ENCODE measurements at places on chromosomes 2 and 18.

- no peak for DNase-seq
These were observed 10.8 kb upstream of the COX7A2L start for GRCh38 chr2:42371611-42372473.

- no peak for DNase-seq
These were observed 40.7 kb upstream of the GALR1 start for GRCh38 chr18:77208964-77209363.

- no peak for DNase-seq
These were observed 75.8 kb downstream of the SPHKAP start for GRCh38 chr2:228105526-228106250.

GRCh38 chr2:171482308-171482707 is 40.0 kb upstream of the CYBRD1 start:
- no peak for DNase-seq

DNA sequence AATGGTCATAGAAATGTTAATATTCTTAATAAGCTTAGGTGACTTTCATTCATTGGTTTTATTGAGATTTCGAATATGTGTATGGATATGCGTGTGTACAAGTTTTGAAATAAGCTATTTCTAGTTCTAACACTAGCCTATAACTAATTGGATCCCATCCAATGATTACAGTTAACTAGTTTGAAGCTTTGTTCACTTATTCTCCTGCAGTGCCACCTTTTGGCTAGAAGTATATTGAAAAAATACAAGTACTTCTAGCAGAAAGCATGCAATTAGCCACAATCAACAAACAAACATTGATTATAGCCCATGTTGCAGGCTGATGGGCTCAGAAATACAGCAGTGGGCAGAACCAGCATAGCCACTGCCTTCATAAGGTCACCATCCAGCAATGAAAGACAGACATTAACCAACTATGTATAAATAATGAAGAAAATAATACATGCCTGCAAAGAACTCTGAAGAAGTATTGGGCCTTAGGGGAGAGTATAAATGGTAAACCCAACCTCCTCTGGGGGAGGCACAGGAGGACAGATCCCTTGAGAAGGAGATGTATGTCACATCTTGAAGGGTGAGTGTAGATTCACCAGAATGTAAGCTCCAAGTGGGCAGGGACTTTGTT is 5.1 kb upstream of the PIEZO2 start:
- DNase-seq, result no peak

GRCh38 chr18:13513021-13513420 is 213.3 kb downstream of the FAM210A start:
- DNase-seq, result no peak

GRCh38 chr18:429030-429429 is 71.5 kb downstream of the COLEC12 start:
- DNase-seq, result no peak

DNA sequence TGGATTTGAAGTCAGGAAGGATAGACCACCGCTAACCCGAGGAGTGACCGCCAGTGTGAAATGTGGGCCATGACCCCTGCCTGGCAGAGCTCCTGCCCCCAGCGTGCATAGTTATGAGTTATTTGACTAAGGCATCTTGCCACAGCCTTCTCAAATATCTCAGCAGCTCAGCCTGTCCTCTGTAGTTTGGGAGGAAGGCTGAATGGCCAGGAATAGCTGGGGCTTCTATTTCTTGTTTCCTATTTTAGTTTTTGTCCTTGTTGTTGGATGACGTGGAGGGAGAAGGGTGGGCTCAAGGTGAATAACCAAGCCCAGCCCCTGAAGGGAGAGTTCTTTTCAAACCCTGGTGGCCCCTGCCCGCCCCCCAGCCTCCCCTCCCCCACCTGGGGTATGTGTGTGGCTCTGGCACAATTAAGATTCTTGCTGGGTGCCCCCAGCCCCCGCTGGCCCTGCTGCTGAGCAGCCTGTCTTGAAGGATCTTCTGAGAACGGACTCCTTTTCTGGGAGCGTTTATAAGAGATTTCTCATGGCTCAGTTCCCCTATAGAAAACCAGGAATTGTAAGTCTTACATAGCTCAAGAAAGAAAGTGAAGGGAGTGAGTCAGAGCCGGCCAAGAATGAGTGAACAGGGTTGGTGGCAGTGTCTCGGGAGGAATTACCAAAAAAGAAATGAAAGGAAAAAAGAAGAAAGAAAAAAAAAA is 157.4 kb downstream of the GLI2 start:
- no peak for DNase-seq

GRCh38 chr2:96184188-96184587 is 24.4 kb downstream of the STARD7 start:
- no peak for DNase-seq

GRCh38 chr2:109690822-109691541 is 76.8 kb downstream of the SOWAHC start:
- DNase-seq, result no peak

DNA sequence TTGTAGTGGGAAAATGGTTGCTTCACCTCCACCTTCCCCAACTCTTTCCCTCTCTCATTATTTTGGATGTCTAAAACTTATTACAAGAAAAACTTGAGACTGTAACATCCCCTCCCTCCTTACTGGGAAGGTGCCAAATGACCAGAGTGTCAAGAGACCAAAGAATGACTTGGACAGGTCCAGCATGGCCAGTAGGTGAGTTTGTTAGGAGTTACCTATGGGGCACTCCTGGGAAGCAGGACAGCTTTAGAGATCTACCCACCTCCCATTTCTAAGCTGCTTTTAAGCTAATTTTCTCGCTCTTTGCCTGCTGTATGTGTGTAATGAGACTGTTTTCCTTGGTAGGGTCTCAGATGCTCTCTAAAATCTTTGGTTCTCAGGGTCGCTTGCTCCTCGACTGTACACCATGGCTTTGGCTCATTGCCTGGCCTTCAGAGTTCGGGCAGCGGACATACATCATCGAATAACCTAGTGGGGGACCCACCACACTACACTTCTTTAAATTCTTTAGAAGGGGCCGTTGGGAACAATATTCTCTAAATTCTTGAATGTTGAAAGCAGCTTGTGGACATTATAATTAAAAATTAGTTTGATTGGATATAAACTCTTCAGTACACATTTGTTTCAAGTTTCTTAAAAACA is 45.2 kb downstream of the SLC30A6 start:
- DNase-seq, result no peak

DNA sequence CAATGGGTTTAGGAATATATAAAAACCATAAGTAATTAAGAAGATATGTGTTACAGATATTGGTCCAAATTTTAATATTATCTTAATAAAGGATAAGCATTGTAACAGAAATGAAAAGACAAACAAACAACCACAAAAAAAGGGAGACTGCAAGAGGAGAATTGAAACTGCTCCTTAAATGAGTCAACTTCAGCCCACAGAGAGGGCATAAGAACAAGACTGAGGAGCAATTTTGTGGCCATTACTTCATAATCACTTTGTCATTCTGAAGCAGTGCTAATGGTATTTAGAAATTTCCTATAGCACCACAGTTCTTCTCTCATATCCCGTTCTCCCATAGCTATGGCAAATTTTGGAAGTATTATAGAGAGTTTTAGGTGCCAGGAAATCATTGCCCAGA is 193.2 kb upstream of the HNMT start:
- DNase-seq, result no peak

- no peak for DNase-seq
These were observed 216.6 kb upstream of the DSEL start for GRCh38 chr18:67733088-67733487.

- no peak for DNase-seq
These were observed 43.1 kb upstream of the RTN4 start for GRCh38 chr2:55093381-55093780.

- DNase-seq, result no peak
These were observed 9.4 kb upstream of the IL1RL1 start for GRCh38 chr2:102301867-102302362.

GRCh38 chr2:160390544-160391455 is 102.8 kb downstream of the RBMS1 start:
- DNase-seq, result no peak

GRCh38 chr2:239151201-239152131 is 249.4 kb downstream of the HDAC4 start:
- DNase-seq, result no peak

DNA sequence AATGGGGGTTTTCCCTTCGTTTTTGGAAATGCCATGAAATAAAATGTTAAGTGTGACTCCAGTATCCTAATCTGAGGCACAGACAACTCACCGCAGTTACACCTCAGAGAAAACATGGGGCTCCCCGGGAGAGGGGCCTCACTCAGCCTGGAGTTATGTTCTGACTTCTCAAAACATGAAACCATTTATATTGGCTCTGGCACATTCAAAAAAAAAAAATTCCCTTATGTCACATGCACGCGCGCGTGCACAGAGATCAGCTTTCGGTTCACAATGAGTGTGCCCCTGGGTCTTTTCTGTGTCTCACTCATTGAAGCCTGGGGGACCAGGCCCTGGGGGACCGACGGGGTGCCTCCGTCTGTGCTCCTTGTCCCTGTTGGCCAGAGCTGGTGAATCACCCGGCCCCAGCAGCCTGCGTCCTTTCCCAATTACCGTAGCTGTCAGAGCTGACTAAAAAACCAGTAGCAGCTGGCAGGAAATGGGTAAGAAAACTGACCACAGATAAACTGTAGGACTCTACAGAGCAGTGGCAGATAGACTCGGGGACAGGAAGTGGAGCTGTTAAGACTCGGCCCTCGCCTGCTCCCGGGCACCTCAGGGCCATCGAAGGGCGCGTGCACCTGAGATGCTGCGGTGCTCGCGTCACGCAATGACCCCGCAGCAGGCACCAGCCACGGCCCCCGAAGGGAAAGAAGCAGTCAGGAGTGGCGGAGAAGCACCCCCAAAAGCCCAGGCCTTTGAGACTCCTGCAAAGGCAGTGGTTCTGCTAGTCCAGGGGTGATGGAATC is 138.3 kb upstream of the ID2 start:
- no peak for DNase-seq

DNA sequence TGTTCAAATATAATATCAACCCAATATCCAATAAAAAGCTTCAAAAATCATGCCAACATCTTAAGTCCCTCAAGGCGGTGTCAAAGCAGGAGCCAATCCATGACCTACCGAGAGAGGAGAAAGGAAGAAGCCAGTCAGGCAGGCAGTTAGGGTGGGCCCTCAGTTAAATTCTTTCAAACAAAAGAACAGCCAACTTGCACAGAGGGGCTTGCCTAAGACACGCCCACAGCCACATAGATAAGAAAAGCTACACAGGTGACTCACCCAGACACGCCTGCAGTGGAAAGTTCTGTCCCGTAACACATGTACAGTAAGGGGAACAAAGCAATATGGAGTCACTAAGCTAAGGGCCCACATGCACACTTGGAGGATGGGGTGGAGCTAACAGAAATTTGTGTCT is 61.3 kb downstream of the SP110 start:
- no peak for DNase-seq

- no peak for DNase-seq
These were observed 2.7 kb downstream of the TCF4 start for GRCh38 chr18:55585065-55585919.

GRCh38 chr2:221731432-221732145 is 159.5 kb upstream of the EPHA4 start:
- no peak for DNase-seq

- DNase-seq, result no peak
These were observed 53.4 kb downstream of the BOLA3 start for GRCh38 chr2:74094291-74094690.

DNA sequence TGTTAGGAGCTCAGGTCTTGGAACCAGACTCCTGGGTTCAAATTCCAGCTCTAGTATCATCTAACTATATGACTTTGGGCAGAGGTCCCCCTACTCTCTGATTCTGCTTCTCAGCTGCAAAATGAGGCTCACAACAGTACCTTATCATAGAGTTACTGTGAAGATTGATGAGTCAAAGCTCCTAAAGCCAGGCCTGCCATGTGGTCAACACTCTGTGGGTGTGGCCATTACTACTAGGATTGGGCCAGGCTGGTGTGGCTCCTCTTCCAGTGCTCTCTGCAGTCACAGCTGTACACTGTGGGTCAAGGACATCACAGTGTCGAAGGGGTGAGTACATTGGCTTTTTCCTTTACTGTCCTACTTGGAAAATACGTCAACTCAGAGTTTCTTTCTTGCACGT is 22.6 kb downstream of the CAPN13 start:
- no peak for DNase-seq

- no peak for DNase-seq
These were observed 17.7 kb upstream of the CYP1B1 start for GRCh38 chr2:38093527-38094165.

- DNase-seq, result no peak
These were observed 8.3 kb downstream of the RNF149 start for GRCh38 chr2:101300164-101300563.

- DNase-seq, result no peak
These were observed 13.8 kb downstream of the ROCK2 start for GRCh38 chr2:11330457-11331142.

- DNase-seq, result no peak
These were observed 71.6 kb downstream of the ZNF407 start for GRCh38 chr18:74669136-74669798.

DNA sequence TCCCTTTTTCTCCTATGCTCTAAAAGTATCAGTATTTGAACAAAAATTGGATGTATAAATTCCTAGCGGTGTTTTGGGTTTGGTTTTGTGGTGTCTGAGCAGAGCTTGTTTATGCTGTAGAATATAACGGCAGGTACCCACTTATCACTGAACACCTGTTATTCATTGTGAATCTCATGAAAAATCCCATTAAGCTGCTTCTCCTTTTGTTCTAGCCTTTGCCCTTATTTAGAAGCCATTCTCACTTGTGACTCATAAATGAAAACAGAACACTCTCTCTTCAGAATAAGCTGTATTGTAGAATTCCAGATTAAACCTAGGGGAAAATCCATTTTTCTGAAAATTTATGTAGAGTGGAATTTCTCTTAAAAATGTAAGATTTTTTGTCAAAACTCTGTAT is 104.0 kb downstream of the PRPF40A start:
- DNase-seq, result no peak
